ENCODE measurements at places on chromosomes 7 and 10.

- peaks cover 12% of the 10 kb centered on the region for H3K4me1 ChIP-seq
- DNase-seq, result no peak
- no peak overlapping the region for H3K27ac ChIP-seq
- H3K36me3 ChIP-seq, result no peaks in the 10 kb centered on the region
- H3K4me3 ChIP-seq, result peak overlapping the region; percentile 32
These were observed 10.7 kb downstream of the LBX1 start for GRCh38 chr10:101218351-101219138.

DNA sequence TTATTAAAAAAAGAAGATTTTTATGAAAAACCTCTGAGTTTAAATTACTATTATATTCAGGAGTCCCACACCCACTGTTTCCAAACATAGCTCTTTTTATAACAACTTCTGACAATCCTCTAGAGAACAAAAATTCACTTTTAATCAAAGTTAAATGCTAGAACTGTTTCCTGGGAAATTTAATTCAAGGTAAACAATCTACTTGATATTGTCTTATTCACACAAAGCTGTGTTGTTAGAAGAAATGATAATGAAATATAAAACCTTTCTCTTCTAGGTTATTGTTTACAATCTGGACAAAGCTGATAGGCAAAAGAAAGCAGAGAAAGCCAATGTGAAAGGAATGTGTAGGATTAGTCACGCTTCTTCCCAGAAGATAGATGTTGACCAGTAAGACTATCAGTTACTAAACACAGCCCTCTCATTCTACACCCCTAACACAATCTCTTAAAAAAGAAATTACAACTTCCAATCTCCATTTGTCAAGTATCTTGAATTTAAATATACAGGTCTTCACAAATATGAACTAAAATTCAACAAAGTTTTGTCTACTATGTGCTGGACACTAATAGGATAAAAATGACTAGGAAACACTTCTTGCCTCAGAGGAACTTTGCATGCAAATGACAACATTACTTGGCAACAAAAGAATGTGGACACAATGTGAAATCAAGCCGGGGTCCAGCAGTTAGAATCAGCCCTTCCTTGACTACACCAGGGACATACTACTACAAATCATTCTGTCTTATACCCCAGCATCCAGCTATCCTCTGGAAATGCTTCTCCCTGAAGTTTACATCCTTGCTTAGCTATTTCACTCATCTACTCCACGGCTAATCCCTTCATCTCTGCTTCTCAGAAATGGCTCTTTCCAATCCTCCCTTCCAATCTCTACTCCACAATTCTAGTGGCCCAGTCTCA, 123.7 kb downstream of the IMMP2L start:
- H3K36me3 ChIP-seq, result peaks cover 10% of the 10 kb centered on the region
- DNase-seq, result no peak
- no peak overlapping the region for H3K27ac ChIP-seq
- no peak overlapping the region for H3K4me3 ChIP-seq

- no peaks in the 10 kb centered on the region for H3K36me3 ChIP-seq
- no peaks in the 10 kb centered on the region for H3K27me3 ChIP-seq
- H3K27ac ChIP-seq, result no peak overlapping the region
- H3K4me3 ChIP-seq, result no peak overlapping the region
- no peaks in the 10 kb centered on the region for H3K4me1 ChIP-seq
These were observed 121.5 kb upstream of the PLPP4 start for GRCh38 chr10:120335553-120335952.

DNA sequence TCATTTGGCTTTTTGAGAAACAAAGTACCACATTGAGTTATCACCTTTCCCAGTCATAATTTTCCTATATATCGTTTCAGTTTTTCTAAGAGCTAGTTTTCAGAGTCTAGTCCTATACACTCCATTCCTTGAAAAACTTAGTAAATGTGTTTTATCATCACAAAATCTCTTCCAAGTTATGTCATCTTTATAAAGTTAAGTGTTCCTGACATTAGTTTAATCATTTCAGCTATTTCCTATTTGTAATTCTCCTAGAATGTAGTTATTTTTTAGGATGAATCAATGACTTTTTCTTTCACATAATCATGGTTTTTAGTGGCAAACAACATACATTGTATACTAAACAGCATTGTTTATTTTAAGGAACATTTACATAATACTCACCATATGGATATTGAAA, 191.7 kb upstream of the BET1 start:
- H3K4me1 ChIP-seq, result no peaks in the 10 kb centered on the region
- H3K27ac ChIP-seq, result no peak overlapping the region
- DNase-seq, result no peak
- H3K4me3 ChIP-seq, result no peak overlapping the region
- H3K36me3 ChIP-seq, result no peaks in the 10 kb centered on the region
- no peaks in the 10 kb centered on the region for H3K27me3 ChIP-seq

DNA sequence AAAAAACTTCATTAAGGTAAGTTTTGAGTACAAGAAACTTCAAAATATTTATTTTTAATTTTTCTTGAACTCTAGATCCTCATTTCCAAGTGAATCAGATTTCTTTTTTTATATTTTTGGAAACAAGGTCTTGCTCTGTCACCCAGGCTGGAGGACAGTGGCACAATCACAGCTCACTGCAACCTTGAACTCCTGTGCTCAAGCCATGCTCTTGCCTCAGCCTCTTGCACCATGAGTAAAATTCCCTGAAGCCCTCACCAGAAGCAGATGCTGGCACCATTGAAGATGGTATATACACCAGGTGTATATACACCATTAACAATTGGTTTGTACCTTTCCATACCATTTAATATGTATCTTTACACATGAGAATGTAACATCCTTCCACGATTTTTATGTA, 45.1 kb upstream of the ODAD2 start:
- no peak overlapping the region for H3K4me3 ChIP-seq
- H3K4me1 ChIP-seq, result no peaks in the 10 kb centered on the region
- DNase-seq, result no peak
- no peaks in the 10 kb centered on the region for H3K36me3 ChIP-seq
- no peak overlapping the region for H3K27ac ChIP-seq
- no peaks in the 10 kb centered on the region for H3K27me3 ChIP-seq

DNA sequence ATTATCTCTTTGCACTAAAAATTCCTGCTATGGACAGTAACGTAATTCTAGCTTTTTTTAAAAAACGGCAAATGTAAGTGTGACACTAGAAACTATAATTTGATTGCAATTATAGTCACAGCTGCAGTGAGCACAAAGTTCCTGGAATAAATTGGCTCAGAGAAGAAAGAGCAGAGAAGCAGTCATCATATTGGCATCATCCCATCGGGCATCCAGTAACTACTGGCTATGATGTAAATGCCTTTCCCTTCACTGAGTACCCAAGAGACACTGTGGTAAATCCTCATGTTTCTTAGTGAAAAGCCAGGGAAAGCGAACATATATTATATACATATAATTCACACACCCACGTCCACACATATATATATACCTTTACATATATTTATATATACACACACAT, 43.6 kb downstream of the PIP4K2A start:
- H3K27me3 ChIP-seq, result peaks cover 3% of the 10 kb centered on the region
- DNase-seq, result no peak
- H3K4me3 ChIP-seq, result no peak overlapping the region
- H3K4me1 ChIP-seq, result peaks cover 10% of the 10 kb centered on the region
- no peaks in the 10 kb centered on the region for H3K36me3 ChIP-seq
- H3K27ac ChIP-seq, result no peak overlapping the region
